Panc1 (cell line): ENCODE measurements at places on chromosomes 11 and 22.

- no peak overlapping the region for H3K27ac ChIP-seq
- no peak overlapping the region for H3K4me3 ChIP-seq
- no peaks in the 10 kb centered on the region for H3K27me3 ChIP-seq
Observed at GRCh38 chr11:61954106-61954850, 4.1 kb downstream of the BEST1 start.

- H3K4me3 ChIP-seq: no peak overlapping the region
- peaks cover 17% of the 10 kb centered on the region for H3K4me1 ChIP-seq
- H3K36me3 ChIP-seq: no peaks in the 10 kb centered on the region
- no peak for DNase-seq
- H3K27ac ChIP-seq: no peak overlapping the region
Observed at GRCh38 chr11:44928144-44928543, 22.5 kb downstream of the TP53I11 start.

DNA sequence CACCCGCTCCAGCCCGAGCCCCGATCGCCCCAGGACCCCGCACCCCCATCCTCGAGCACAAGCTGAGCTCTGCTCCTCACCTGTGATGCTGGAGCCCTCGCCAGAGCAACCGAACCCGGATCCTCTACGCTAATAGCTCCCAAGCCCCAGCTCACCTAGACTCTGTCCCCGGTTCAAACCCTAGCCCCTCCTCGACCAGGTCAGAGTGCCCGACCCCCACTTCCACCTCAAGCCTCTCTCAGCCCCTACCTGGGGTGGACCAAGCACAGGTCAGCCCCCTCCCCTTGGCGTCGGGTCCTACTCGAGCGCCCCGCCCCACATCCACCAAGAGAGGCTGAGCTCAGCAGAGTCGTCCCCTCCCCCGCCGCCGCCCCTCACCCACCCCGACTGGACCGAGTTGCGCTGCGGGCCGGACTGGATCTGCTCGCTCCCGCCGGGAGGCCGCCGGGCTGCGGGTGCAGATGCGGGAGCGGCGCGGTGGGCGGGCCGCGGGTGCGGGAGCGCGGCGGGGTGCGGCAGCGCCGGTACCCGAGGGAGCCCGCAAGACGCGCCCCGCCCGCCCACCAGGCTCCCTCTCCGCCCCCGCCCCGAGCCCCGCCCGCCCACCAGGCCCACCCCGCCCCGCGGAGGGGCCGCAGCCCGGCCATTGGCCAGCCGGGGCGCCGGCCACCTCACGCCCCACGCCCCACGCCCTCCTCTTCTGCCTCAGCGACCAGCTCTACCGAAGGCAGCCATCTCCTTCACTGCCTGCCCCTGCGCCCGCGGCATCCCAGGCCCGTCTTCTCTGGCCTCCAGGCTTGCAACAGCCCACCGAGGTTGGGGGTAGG lies 577 bp upstream of the DKK3 start:
- H3K4me3 ChIP-seq: peak overlapping the region; percentile 76
- peaks cover 9% of the 10 kb centered on the region for H3K4me1 ChIP-seq
- no peaks in the 10 kb centered on the region for H3K36me3 ChIP-seq
- H3K27ac ChIP-seq: peak overlapping the region; percentile 55
- no peak for DNase-seq
- no peaks in the 10 kb centered on the region for H3K27me3 ChIP-seq

DNA sequence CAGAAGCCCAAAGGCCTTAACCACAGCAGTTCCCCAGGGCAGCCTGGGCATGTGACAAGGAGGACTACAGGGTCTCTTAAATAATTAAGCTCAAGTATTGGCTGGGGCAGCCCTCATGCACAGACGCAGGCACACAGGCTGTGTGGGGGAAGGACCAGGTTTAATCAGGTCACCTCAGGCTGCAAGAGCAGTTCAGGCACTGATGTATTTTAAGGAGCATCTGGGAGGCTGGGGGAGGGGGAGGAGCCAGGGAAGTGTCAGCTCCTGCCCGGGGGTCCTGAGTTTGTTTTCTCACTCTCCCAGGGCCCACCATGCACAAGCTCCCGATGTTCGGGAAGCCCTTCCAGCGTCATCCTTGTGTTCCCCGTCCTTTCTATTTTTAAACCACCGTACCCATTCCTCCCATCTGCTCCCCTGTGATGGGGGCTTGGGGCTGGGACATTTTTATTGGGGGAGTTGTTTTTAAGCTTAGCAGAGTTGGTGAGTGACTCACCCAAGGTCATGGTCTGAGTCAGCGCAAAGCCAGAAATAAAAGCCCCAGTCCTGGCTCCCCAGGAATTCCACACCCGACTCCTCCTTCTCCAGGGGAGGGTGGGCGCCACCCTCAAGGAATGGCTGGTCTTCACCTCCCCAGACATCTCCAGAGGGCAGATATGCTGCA lies 2.4 kb downstream of the CSDC2 start:
- H3K27me3 ChIP-seq: no peaks in the 10 kb centered on the region
- DNase-seq: no peak
- H3K4me3 ChIP-seq: no peak overlapping the region
- H3K36me3 ChIP-seq: no peaks in the 10 kb centered on the region

- no peak overlapping the region for H3K27ac ChIP-seq
- H3K36me3 ChIP-seq: no peaks in the 10 kb centered on the region
- H3K27me3 ChIP-seq: peaks cover 3% of the 10 kb centered on the region; the same call in 1 of the 2 replicates
- no peak overlapping the region for H3K4me3 ChIP-seq
- DNase-seq: no peak
Observed at GRCh38 chr11:111352231-111352746, 26.8 kb downstream of the POU2AF1 start.

- no peaks in the 10 kb centered on the region for H3K27me3 ChIP-seq
- H3K4me1 ChIP-seq: no peaks in the 10 kb centered on the region
- no peak overlapping the region for H3K27ac ChIP-seq
- no peak overlapping the region for H3K4me3 ChIP-seq
Observed at GRCh38 chr22:45882881-45883810, 93.8 kb downstream of the WNT7B start.

DNA sequence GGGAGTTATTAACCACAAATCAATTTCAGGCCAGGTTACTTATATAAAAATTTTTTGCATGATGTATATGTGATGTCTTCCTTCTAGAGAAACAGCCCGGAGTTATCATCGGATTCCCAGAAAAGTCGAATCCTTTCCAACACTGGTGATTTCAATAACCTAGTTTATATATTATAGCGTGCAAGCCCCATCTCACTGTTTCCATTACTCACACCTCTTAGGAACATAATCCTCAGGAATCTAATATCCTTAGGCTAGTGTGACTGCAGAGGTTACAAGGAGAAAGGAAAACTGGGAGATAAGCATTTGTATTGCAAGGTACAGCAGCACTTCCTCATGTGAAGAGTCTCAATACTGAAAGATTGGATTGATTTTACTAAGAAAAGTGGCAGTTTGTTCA lies 20.3 kb downstream of the ARHGAP20 start:
- H3K4me1 ChIP-seq: no peaks in the 10 kb centered on the region
- H3K27ac ChIP-seq: no peak overlapping the region
- H3K36me3 ChIP-seq: no peaks in the 10 kb centered on the region
- H3K4me3 ChIP-seq: no peak overlapping the region

DNA sequence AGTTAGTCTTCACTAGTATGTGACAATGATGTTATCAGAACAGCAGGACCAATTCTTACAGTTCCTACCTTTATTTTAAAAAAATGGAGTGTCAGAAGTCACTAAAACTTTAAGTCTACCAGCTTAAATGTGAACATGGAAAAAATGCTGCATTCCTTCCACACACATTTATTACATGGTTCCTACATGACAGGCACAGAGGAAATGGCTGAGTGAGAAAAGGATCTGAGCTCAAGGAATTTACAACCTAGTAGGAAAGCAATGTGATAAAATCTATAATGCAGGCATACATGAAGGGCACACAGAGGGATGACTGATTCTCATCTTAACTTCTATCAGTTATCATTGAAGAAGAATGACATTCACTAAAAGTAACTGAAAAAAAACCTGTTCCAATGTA lies 23.0 kb downstream of the CLDN25 start:
- H3K4me1 ChIP-seq: no peaks in the 10 kb centered on the region
- peaks cover 14% of the 10 kb centered on the region for H3K36me3 ChIP-seq
- DNase-seq: no peak
- no peak overlapping the region for H3K27ac ChIP-seq
- H3K27me3 ChIP-seq: no peaks in the 10 kb centered on the region

DNA sequence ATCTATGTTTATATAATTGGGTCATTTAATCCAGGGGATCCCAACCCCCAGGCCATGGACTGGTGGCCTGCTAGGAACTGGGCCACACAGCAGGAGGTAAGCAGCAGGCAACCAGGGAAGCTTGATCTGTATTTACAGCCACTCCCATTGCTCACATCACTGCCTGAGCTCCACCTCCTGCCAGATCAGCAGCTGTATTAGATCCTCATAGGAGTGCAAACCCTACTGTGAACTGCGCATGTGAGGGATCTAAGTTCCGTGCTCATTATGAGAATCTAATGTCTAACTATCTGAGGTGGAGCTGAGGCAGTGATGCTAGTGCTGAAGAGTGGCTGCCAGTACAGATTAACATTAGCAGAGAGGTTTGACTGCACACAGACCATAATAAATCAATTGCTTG lies 32.8 kb downstream of the MS4A2 start:
- no peak overlapping the region for H3K27ac ChIP-seq
- no peaks in the 10 kb centered on the region for H3K4me1 ChIP-seq
- H3K4me3 ChIP-seq: no peak overlapping the region
- H3K36me3 ChIP-seq: no peaks in the 10 kb centered on the region

GRCh38 chr22:37329238-37330140 lies 47.2 kb downstream of the CYTH4 start:
- no peaks in the 10 kb centered on the region for H3K27me3 ChIP-seq
- H3K36me3 ChIP-seq: no peaks in the 10 kb centered on the region
- no peaks in the 10 kb centered on the region; the same call in 1 of the 2 replicates for H3K4me1 ChIP-seq

GRCh38 chr11:31408201-31408600 lies 38.5 kb downstream of the DNAJC24 start:
- no peaks in the 10 kb centered on the region for H3K36me3 ChIP-seq
- H3K27ac ChIP-seq: no peak overlapping the region
- no peak for DNase-seq
- H3K4me3 ChIP-seq: no peak overlapping the region
- H3K4me1 ChIP-seq: no peaks in the 10 kb centered on the region

DNA sequence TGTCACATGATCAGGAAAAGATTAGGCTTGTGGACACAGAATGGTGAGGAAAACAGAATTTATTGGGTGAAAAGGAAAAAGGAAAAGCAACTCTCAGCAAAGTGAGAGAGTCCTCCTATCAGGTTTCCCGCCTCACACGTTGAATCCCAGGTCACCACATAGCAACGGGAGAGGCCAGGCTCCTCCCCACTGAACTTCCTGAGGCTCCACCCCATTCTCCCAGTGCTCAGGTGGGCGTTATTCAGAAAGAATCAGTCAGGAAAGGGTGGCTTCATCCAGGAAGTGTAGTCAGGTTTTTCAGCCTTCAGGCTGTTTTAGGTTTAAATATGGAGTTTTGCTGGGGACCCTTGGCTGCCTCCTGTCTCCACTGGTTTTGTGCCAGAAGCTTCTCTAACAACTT lies 66.9 kb downstream of the SPON1 start:
- H3K27ac ChIP-seq: no peak overlapping the region
- no peak for DNase-seq
- H3K4me1 ChIP-seq: no peaks in the 10 kb centered on the region; the same call in 1 of the 2 replicates
- H3K27me3 ChIP-seq: no peaks in the 10 kb centered on the region
- H3K4me3 ChIP-seq: no peak overlapping the region

DNA sequence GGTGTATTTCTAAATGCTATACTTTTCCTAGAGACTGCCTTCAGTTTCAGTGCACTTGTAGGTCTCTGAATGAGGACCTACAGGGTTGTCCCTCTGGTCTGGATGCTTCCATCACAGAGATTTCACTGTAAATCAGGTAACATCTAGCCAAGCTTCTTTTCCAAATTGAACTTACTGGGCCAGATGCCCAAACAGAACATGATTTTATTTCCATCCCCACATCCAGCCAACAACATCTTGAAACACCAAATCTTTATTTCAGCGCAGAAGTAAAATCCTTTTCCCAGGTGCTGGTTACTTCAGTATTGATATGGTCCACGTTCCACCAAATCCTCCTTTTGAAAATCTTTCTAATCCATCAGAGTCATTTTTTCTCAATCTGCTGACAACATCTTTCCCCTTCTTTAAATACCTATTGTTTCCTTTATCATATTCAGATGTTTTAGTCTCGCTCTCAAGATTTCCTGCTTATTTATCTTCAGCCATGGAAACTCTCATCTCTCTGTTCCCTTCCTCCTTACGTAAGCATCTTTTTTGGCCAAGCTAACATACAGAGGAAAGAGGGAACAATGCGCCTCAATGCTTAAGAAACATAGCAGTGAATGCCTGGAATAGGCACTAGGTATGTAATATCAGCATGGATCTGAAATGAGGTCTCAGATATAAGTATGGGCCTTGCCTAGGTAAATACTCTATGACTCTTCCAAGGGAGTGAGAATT lies 201.2 kb upstream of the MTNR1B start:
- no peaks in the 10 kb centered on the region for H3K27me3 ChIP-seq
- no peak overlapping the region for H3K4me3 ChIP-seq

GRCh38 chr22:29312218-29313125 lies 3.0 kb downstream of the RASL10A start:
- H3K4me3 ChIP-seq: no peak overlapping the region
- peaks cover 20% of the 10 kb centered on the region for H3K4me1 ChIP-seq

DNA sequence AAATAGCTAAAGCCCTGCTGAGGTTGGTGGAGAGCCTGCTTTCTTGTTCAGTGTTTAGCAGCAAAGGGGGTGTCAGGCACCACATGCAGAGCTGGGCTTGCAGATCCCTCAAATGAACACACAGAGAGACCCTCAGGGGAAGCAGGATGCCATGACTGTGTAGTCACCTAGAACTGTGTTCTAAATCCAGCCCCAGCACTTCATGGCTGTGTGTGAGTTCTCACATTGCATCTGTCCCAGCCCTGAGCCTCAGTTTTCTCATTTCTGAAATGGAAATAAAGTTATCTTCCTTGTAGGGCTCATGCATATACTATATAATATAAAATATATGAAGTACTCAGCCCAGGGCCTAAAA lies 47.1 kb downstream of the CWC15 start:
- no peaks in the 10 kb centered on the region for H3K36me3 ChIP-seq
- H3K27me3 ChIP-seq: peaks cover 2% of the 10 kb centered on the region; the same call in 1 of the 2 replicates
- H3K27ac ChIP-seq: no peak overlapping the region
- no peaks in the 10 kb centered on the region for H3K4me1 ChIP-seq

DNA sequence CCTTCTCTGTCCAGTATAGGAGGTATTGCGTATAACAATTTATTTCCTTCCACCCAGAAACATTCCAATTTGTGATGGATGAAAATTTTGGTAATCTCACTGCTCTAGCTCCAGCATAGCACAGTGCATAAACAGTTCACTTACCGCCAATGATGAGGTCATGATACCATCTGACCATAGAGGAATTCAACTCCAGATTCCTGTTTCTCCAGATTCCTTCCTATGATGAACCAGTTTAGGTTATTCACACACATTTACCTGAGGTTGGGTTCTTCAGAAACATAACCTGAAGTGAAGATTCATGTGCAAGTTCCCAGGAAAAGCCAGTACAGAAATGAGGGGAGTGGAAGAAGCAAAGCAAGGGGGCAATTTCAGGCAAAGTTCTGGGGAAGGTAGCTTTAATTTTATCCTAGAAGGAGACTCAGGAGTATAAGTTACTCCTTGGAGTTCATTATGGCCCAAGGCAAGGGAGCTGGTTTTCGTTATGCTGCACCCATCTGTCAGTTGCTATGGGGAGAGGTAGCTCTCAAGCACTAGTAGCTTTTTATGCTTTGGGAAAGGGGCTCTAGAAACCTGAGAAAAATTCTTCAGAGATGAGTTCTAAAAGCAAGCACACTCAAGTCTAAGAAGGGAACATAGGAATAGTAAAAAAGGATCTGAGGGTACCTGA lies 121.6 kb downstream of the CASP12 start:
- no peaks in the 10 kb centered on the region for H3K36me3 ChIP-seq
- no peak overlapping the region for H3K4me3 ChIP-seq
- H3K27me3 ChIP-seq: no peaks in the 10 kb centered on the region
- H3K27ac ChIP-seq: no peak overlapping the region
- DNase-seq: no peak
